ENCODE measurements at places on chromosomes 3 and 15. TPM values are rescaled to one million over a fixed set of nuclear protein-coding genes. Genes with fewer than 3 reads are reported as not detected.

PPP1R14D gene
- 0.28 TPM for total RNA-seq

GOLGA8O gene
- total RNA-seq, result 0.19 TPM

ROBO2 gene
- total RNA-seq, result not detected

IL12A gene
- total RNA-seq, result 0.49 TPM

TMC3 gene
- not detected for total RNA-seq

GOLGA8A gene
- total RNA-seq, result 6.4 TPM

SENP8 gene
- total RNA-seq, result 0.92 TPM

FBXL2 gene
- 7.8 TPM for total RNA-seq

SMCO1 gene
- not detected for total RNA-seq

ARPP21 gene
- total RNA-seq, result 0.12 TPM

SI gene
- total RNA-seq, result not detected

PRR20G gene
- total RNA-seq, result not detected

PSTPIP1 gene
- total RNA-seq, result not detected

CCR9 gene
- total RNA-seq, result not detected

VIPR1 gene
- total RNA-seq, result 0.70 TPM

XCR1 gene
- total RNA-seq, result not detected
